ENCODE measurements at places on chromosomes 12 and 14.

- DNase-seq = no peak
Observed at GRCh38 chr14:83271663-83272062, 1738.0 kb upstream of the SEL1L start.

DNA sequence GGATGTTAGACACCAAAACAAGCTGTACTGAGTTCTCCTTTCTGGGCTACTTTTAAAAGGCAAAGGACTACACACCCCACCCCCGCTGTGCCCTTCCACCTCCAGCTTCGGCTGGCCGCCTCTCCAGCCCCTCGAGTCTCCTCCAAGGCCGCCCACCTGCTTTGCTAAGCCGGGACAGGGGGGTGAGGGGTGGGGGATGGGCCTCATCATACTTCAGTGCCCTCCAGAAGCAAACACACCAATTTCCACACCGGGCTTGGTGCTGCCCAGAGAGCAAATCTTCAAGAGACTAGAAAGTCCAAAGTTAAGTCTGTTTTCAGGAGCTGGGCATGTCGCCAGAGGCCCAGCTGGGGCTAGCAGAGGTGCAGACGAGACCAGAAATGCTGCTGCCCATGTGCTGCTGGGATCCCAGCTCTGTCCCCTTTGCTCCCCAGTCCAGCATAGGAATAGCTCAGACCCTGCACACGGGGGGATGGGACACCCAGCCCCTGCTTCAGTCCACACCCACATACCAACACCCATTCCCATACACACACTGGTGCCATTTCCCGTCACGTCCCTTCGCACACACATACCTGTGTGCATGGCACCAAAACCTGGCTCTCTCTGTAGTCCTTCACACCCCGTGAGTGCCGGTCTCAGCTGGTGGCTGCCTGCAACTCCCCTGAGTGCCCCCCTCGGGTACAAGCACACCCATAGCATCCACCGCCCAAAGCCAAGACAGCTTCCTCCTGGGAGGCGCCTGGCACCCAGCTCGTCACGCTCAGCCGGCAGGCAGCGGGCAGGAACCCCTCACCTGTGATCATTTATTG, 1.0 kb downstream of the SLC6A12 start:
- no peak for DNase-seq

- no peak for DNase-seq
Observed at GRCh38 chr14:72479461-72479931, 414.4 kb downstream of the DPF3 start.

DNA sequence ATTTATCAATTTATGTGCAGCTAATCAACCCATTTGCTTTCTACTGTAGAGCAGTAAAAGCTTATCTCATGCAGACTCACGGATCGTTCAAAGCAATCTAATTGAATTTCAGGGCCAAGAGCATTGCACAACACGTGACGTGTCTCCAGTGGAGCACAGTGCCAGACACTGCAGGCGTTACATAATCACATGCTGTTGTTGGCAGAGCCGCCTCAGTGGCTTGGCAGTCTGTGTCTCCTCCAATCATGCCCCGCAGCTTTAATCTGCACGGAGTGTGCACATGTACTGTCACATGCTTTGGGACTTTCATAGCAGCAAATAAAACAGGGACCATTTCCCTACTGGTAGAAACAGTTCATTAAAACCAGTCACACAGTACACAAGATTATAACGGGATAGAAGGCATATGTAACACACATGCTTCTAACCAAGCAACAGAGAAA, 309.3 kb downstream of the ITPR2 start:
- DNase-seq = no peak

All from activated effector memory CD4-positive, alpha-beta T cell treated with Interleukin-2 at 50 U/mL for 16 hours (primary cell).